ENCODE measurements at places on chromosomes 4 and X. TPM values are rescaled to one million over a fixed set of nuclear protein-coding genes. Genes with fewer than 3 reads are reported as not detected.

The CFI gene
- 15.4 TPM for total RNA-seq

The SPANXN3 gene
- not detected for total RNA-seq

The MAN2B2 gene
- total RNA-seq = 17.4 TPM

The TEX13B gene
- total RNA-seq = not detected

The POU3F4 gene
- total RNA-seq = 1.3 TPM

The BEND4 gene
- 0.14 TPM for total RNA-seq

The GSX2 gene
- 5.6 TPM for total RNA-seq

The MPP1 gene
- 10.4 TPM for total RNA-seq

The USP11 gene
- 84.2 TPM for total RNA-seq

DNA sequence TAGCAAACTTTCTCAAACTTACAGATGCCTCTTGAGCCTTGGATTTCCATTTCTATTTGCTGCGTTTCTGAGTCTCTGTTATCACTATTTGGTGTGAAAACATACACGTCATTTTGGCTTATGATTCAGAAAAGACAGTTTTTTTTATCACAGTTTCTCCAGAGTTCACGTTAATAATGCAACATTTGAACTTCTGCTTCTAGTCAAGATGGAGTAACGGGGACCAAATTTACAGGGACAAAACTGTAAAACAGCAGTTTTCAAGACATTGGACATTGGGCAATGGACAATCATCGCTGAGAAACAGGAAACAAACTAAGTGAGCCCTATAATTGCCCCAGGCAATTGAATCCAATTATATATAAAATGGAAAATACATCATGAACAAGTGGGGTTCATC is 36.2 kb upstream of the TASL start:
- no peak for DNase-seq

DNA sequence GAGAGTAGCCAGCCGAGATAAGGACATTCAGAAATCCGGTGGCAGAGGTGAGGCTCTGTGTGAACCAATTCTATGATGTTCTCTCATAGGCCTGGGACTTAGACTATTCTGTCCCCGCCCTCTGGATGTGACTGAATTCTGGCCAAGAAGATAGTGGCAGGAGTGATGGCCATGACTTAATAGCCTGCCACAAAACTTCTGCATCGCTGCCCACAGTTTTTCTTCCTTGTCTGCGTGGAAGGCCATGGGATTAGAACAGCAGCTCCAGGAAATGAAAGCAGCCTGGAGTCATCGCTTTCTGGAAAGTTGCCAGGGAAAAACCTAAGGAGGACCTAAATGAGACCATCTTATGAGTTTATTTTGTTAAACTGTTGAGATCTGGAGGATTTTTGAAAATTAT is 134.7 kb downstream of the F11 start:
- no peak for DNase-seq

DNA sequence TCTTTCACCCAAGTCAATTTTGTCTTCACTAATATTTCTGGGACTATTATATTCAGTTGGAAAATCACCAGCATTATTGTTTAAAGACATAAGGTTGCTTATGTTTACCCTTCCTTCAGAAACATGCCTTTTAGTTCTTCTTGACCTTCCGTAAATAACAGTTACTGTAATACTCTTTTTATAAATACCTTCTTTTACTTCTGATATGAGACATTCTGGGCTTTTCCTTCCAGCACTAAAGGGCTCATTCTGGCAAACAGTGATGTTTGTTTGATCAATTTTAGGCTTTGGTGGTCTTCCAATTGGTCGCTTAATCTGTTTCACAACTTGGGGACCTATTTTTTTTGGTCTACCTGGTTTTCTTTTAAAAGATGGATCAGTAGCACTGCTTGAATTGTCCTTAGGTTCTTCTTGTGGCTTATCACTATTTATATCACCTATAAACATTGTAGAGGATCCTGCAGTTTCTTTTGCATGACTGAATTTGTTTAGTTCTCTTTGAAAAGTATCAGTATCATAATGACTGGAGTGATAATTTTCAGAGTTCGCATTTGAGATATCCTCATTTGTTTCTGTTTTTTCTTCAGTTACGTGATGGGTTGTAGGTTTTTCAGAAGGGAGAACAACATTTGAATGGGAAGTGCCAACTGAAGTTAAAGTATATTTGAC is 64.8 kb downstream of the NCAPG start:
- DNase-seq = no peak

GRCh38 chr4:22456291-22456690 is 59.6 kb downstream of the ADGRA3 start:
- no peak for DNase-seq

DNA sequence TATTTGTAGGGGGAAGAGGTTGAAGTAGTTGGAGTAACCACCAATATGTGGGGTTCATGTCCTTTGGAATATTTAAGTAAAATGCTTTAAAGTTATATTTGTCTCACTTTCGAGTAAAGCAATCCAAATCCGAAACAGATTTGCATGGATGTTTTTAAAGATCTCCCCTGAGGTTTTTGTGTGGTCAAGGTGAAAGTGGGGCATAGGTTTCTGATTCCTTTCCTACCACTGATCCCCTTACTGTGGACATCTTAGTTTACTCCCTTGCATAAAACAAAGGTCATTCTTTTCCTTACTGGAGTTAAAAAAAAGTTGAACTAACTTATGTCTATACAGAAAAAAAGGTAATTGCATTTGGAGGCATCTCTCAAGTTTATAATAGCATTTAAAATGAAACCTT is 71.9 kb upstream of the PHOX2B start:
- DNase-seq = no peak

DNA sequence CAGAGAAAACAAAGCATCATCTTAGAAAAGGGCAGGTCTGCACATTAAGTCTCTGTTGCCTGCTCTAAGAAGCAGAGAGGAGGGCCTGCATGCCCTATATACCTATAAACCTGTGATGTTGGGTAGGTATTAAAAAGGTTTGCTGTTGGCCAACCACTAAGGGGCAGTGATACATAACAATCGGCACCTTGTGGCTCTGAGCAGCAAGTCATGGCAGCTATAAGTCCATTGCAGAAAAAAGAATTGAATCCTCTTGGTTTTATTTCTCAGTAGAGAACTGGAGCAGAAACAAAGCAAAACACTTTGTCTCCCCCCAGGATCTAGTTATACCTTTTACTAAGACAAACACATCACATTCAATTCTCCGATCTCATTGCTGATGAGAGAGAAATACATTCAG is 1364.4 kb downstream of the STIM2 start:
- no peak for DNase-seq

DNA sequence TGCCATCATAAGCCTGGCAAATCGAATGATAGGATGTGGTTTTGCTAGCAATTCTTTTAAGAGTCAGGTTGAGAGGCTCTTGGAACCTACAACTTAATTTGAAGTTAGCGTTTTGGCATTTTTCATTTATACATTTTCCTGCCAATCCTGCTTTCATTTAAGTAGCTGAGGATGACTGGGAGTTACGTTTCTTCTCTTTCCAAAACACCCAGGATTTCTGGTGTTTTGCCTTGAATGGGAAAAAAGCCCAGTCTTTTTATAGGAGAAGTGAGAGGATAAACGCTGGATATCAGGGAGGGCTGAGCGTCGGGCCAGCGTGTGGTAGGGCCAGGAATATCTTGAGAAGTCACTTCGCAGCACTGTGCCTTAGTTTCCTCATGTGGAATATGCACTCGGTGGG is 174.2 kb upstream of the HAND2 start:
- no peak for DNase-seq

GRCh38 chr4:20256381-20256881 is 4.7 kb downstream of the SLIT2 start:
- DNase-seq = no peak

DNA sequence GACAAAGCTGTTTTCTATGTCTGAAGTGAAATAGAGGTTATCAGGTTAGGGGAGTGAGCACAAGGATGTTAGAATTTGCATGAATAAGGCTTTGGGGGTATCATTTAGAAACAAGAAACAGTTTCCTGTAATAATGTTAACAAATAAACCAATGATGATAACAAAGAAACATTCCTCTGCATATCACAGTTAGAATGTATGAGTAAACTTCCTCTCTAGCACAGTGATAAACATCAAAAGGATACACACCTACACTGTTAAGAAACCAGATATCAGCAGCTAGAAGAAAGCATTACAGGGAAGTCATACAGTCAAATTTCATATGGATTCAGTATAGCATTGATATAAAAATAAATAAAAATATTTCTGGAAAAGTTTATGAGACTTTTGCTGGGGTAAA is 340.0 kb upstream of the MAGEB16 start:
- no peak for DNase-seq

- DNase-seq = no peak
Observed at GRCh38 chr4:187849556-187850225, 145.9 kb upstream of the ZFP42 start.

DNA sequence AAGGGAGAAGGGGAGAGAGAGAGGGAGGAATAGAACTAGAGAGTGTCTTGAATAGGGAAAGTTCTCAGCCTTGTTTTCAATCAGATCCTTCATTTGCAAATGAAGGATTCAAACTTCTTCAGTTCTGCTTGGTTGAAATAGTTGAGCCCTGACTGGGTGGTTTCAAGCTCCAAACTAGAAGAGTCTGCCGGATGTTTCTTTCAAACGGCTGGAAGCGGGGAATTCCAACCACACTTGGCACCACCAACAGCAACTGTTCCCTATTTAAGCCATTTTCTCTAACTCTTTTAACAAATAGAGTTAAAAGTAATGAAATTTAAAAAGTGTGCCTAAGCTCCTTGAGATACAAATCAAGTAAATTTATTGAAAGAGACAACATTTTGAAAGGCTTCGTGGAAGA is 67.5 kb upstream of the DDX60 start:
- no peak for DNase-seq

- no peak for DNase-seq
Observed at GRCh38 chr4:185589067-185589836, 53.9 kb upstream of the PDLIM3 start.

- DNase-seq = no peak
Observed at GRCh38 chr4:36966756-36967460, 277.6 kb upstream of the NWD2 start.

- no peak for DNase-seq
Observed at GRCh38 chrX:40537310-40537709, 43.5 kb upstream of the ATP6AP2 start.

GRCh38 chr4:98890702-98891455 is 38.1 kb downstream of the EIF4E start:
- no peak for DNase-seq

GRCh38 chr4:40763228-40763716 is 13.5 kb downstream of the NSUN7 start:
- DNase-seq = no peak

DNA sequence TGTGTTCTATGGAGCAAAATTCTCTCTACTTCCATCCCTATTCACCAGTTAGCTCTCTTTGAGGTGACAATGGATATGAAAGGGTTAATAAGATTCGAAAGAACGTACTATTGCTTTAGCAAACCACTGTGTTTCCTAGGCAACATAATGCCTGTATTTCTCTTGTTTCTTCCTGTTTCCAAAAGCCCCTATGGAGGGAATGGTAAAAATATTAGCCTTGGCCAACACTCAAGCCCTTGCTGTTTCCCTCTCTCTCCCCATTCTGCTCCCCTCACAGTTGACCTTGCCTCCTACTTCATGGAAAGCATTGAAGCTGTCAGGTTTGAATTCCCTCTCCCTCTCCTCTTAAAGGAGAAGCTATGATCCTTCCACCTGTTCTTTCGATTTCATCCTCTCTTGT is 9.6 kb upstream of the PGRMC1 start:
- DNase-seq = no peak

- no peak for DNase-seq
Observed at GRCh38 chr4:36614011-36614410, 332.6 kb downstream of the DTHD1 start.

- no peak for DNase-seq
Observed at GRCh38 chr4:83282049-83282535, 2.5 kb downstream of the COQ2 start.

DNA sequence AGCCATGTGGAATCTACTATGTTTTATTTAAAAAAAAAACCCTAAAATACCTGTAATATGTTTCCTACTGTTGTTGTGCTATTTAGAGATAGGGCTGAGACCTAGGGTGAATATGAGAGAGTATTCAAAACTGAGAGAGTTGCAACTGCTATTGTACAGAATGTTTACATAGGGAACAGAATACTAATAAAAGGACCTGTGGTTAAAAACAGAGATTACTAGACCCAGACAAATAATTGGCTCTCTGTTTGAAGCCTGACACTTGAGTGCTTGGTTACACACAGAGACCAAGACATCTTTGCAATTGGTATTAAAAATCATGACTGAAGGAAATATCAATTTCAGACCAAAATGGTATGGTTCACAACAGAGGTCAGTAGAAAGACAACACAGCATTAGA is 278.9 kb upstream of the GIMD1 start:
- DNase-seq = no peak

DNA sequence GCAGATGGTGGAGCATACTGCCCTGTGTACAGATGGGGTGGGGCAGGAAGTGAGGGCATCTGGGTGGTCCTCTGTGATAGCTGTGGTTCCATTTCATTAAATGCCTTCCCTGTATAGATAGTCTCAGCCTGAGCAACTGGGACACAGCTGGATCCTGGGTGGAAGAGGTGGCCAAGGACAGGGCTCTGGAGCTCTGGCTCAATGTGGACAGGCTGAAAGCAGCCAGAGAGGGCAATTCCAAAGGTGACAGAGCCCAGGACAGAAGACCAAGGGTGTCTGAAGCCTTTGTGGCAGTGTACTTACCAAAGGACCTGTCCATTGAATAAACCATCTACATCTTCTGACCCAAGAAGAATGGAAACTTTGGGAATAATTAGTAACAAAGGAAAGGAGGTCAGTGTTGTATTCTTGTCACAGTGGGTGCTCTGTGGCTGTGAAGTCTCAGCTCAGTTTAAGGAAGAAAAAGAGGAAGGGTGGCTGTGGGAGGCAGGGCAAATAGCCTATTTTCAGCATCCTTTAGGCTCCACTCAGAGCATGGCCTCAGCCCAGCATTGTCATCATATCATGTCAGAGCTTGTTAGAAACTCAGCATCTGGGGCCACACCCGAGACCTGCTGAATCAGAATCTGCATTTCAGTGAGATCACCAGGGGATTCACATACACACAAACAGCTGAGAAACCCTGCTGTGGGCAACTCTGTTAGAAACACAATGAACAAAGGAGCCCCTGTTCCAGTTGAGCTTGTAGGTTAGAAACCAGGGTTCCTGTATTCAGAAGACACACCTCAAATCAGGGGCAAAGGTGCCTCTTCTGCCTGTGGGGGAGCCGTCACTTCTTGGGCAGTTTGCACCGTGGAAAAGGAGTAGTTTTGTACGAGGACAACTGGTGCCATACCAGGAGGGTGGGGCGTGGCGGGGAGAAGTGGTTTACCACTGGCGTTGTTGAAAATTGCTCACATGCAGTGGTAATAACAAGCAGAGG is 168.6 kb downstream of the PTTG2 start:
- DNase-seq = no peak

- no peak for DNase-seq
Observed at GRCh38 chr4:143616771-143617170, 83.7 kb downstream of the FREM3 start.

All from type B pancreatic cell (in vitro differentiated cells).